Activated CD4-positive, alpha-beta memory T cell treated with anti-CD3 and anti-CD28 coated beads for 36 hours (primary cell): ENCODE measurements at places on chromosomes 2 and 18.

DNA sequence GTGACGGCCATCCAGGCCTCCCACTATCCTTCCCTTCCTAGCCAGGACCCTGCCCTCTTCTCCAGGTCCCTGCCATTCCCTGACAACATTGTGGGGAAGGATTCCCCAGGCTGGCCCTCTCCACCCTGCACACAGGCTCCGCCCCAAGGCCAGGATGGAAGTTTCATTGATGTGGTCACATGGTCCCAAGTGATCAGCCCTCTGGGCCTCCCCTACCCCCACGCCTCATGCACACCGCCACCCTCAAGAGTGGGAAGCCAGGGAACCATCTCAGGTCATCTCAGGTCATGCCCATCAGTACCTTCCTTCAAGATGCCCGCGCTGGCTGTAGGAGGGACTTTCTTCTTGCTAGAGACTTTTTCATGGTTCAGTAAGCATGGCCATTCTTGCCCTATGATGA lies 514.8 kb upstream of the RAB6C start:
- DNase-seq, result no peak

DNA sequence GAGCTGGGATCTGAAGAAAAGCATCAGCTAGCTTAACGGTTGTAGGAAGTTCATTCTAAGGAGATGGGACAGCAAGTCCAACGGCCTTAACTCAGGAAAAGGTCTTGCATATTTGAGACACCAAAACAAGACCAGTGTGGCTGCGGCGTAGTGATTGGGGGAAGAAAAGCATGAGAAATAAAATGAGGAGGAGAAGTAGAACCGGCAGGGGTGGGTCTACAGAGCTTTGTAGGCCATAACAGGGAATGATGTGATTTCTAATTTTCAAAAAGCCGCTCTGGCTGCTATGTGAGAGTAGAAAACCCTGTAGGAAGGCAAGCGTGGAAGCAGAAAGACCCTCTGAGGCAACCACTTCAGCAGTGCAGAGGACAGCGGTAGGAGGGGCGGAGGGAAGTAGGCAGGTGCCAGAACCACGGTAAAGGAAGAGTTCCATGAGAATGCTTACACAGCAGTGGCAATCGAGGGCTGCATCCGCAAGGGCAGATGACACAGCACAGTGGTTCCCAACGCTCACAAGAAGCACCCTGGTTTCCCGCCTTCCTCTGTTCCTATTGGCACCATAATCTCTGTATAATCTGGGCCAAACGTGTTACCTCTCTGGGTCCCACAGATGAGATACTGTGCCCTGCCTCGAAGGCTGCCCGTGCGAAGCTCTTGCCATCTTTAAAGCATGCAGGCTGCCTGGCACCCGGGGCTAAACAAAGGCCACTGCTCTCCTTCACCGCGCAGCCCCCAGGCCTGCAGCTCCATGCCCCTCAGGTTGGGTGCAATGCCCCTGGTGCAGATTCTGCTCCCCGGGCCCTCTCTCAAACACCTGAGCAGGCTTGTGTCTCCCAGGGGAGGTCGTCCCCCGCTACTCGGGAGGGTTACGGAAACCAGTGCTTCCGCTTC lies 795 bp downstream of the ANKRD39 start:
- peak; percentile 65 for DNase-seq

GRCh38 chr2:153963256-153963655 lies 91.5 kb downstream of the GALNT13 start:
- no peak for DNase-seq

GRCh38 chr2:20992201-20992711 lies 51.6 kb downstream of the APOB start:
- DNase-seq, result no peak

- no peak for DNase-seq
Observed at GRCh38 chr2:71327916-71328315, 3.7 kb upstream of the ZNF638 start.

DNA sequence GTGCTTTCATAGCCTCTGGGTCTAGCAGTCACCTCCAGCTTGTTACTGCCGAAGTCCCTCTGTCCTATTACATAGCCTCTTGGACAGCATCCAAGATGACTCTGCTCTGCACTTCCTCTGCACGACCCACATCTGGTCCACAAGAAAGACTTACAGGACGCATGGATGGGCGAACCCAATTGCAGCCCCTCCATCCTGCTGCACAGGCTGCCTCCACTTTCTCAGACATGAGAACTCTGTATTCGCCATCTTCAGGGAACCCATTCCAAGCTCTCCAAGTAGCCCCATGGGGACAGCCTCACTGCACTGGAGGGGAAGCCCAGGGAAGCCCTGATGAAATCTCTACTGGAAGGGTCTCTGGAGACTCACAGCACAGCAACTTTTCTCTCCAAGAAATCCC lies 172.1 kb downstream of the GFPT1 start:
- DNase-seq, result no peak

- no peak for DNase-seq
Observed at GRCh38 chr2:170843656-170844055, 27.0 kb downstream of the GAD1 start.

DNA sequence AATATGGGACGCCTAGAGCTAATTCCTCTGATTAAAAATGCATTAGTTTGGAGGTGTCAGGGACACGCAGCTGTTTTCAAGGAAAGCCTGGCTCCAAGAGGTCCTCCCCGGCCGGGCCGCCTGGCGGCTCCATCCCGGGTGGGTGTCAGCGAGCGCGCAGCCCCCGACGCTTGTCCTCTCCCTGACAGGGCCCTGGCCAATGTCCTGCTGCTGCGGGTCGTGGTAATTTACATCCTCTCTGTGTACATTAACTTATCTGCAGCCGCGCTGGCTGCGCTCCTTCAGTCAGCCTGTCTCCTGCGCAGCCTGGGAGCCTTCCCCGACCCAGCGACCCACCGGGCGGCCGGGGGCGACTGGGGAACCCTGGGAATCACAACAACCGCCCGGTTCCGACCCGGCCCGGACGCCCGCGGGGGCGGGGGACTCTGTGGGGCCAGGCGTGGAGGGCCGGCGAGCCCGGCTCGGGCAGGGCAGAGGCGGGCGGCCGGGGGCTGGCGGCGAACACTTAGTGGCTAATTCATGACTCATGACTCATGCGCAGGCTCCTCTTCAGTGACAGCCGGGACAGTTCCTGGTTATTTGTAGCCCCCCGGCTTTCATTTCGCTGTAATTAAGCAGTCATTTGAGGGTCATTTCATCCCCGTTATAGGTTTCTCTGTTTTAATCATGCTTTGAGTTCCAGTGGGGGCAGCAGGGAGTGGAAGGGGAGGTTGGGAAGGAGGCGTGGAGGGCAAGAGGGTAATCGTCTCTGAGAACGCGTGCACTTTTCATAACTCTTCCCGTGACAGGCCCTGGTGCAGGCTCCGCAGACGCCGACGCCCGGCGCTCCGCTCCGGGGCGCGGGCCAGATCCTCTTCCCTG lies 141.9 kb upstream of the CTAGE1 start:
- peak; percentile 10 for DNase-seq

GRCh38 chr2:133674066-133674432 lies 105.8 kb upstream of the NCKAP5 start:
- no peak for DNase-seq

GRCh38 chr2:227759411-227760118 lies 13.9 kb downstream of the SCYGR8 start:
- no peak for DNase-seq

GRCh38 chr2:18200771-18201170 lies 322.3 kb downstream of the KCNS3 start:
- no peak for DNase-seq
